ENCODE measurements at places on chromosomes 3 and 15. TPM values are rescaled to one million over a fixed set of nuclear protein-coding genes. Genes with fewer than 3 reads are reported as not detected.

The EOMES gene
- not detected for total RNA-seq

The ACP3 gene
- total RNA-seq = 27.1 TPM

The SLC7A14 gene
- total RNA-seq = 0.44 TPM

The RCCD1 gene
- 18.3 TPM for total RNA-seq

The FAM81A gene
- total RNA-seq = 0.66 TPM

The GPR15 gene
- total RNA-seq = not detected

All from uterine smooth muscle cell (primary cell).